ENCODE measurements at places on chromosomes 16 and 17.

DNA sequence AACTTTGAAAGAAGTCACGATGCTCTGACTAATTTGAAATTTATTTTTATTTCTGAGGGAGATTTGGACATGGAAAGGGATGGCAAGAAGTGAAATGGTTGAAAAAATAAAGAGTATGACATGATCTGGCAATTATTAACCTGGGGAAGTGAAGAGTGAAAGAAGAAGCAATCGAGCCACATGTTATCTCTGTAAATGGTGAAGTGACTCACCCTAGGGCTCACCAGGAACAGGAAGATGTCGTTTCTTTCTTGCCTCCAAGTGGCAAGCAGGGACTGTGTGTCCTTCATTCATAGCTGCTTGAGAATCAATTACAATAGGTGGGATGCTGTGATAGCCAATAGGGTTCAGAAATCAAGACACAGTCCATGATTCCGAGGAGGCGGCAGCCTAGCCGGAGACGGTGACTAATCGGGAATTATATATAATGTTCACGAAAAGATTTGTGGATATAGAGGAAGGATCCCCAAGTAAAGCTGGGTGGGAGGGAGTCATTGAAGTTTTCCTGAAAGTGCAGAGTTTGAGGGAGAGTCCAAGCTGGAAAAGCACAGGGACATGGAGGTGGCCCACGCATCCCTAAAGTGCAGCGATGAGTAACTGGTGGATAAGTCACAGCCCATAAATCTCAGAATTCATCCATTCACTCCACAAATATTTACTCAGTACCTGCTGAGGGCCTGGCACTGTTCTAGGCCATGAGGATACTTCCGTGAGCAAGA, 18.2 kb upstream of the KRT20 start:
- DNase-seq: no peak

DNA sequence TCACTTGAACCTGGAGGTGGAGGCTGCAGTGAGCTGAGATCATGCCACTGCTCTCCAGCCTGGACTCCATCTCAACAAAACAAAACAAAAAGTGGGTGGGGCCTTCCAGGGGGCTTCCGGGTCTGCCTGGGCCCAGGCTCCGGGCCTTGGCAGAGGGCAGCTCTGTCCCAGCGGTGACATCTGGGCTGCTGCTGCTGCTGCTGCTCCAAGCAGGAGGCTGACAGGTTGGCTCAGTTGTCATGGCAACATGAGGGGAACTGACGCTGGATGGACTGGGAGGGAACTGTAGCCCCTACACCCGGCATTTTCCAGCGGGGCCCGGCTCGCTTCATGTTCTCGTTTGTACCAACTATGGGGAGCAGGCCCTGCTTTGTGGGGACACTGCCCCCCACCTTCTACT, 4.0 kb downstream of the BAIAP3 start:
- no peak for DNase-seq

DNA sequence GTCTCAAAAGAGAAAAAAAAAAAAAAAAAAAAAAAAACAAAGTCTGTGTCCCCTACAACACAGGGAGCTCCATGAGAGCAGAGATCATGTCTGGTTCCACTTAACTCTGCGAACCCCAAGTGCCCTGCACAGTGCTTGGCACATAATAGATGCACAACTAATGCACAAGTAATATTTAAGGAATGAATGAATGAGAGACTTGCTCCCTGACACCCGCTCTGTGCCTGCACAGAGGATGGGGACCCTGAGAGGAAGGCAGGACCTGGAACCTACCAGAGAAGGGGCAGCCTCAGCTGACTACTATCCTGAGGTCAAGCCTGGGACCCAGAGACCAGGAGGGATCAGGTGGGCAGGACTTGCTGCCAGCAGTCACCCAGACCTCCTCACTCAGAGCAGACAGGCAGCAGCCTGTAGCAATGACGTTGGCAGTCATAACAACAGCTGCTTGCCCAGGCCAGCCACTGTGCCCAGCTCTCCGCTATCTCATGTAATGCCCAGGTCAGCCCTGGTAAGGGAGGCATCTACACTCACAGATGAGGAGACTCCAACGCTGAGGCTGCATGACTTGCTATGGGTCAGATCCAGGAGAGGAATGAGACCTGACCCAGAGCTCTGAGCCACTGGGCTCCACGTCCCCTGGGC, 2.9 kb downstream of the MYO15A start:
- DNase-seq: no peak

DNA sequence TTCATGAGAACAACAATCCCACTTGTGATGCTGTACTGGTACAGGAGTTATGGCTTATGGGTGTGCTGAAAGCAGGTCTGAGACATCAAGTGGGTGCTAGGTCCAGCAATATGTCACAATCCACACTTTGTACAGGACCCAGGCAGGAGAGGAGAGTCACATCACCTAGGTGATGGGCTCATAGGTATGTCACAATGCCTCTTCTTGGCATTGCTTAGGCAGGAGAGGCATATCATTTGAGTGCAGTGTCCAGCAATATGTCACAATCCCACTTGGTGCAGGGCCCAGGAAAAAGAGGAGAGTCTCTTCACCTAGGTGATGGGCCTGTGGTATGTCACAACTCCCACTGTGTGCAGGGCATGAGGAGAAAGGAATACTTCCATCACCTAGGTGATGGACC, 2110.0 kb downstream of the TP53TG3F start:
- DNase-seq: no peak

- no peak for DNase-seq
Measured at GRCh38 chr17:69702078-69702477, 287.6 kb downstream of the MAP2K6 start.

GRCh38 chr16:53131050-53131362, 76.2 kb downstream of the CHD9 start:
- DNase-seq: no peak

DNA sequence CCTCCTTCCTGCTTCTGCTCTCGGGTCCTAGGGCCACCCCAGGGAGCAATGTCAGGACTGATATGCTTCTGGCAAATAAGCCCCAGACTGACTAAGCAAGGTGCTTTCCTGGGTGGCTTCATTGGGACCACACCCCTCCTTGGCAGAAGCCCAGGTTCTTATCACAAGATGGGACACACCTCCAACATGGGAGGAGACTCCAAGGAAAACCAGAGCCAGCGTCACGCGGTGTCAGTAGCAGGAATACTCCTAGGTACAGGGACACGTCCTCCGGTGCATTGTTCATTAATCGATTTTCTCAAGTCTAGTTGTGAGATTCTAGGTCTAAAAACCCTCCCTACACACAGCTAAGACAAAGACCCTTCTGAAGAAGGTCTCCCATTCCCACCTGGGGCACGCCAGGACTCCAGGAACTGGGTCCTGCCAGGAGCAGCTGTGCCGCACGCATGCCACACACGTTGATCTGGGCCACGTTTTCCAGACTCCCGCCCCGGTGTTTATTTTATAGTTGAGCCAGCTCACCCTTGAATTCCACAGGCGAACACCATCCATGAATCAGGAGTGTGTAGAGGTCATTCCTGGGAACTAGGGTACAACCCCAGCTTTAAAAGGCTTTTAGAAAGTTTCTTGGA, 30.8 kb downstream of the FA2H start:
- DNase-seq: no peak

- no peak for DNase-seq
Measured at GRCh38 chr16:85158743-85159178, 46.5 kb upstream of the CIBAR2 start.

DNA sequence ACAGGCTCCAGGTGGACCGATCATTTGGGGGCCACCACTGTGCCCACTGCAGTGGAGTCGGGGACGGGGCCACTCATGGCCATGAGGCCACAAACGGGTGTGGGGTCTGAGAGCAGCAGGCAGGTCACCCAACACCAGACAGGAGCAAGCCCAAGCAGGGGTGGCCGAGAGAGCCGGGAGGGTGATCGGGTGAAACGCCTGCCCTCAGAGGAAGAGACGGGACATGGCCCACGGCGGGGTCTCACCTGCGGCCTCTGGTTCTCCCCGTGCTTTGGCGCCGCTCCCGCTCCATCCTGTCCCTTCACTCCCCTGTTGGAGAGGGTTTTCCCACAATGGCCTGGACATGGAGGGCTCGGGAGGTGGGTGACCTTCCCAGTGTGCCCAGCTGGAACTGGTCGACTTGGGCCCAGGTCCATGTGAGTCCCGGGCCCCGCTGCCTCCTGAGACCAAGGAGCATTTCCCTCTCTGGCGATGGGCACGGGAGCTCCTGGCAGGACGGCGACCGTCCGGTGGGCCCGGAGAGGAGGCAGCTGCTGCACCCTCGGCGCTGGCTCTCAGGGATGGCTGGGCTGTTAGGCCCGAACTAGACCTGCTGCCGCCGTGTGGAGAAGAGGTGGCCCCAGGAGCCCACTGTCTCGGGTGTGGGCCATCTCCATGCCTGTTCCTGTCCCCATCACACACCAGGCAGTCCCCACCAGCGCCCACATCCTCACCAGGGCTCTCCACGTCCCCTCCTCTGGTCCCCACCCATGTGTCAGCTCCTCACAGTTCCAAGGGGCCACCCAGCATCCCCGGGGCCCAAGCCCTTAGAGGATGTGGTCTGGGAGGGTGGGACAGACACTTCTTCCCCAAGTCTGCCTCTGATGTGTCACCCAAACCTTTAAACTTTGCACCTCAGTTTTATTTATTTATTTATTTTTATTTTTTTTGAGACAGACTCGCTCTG, 13.4 kb upstream of the BAHCC1 start:
- no peak for DNase-seq

DNA sequence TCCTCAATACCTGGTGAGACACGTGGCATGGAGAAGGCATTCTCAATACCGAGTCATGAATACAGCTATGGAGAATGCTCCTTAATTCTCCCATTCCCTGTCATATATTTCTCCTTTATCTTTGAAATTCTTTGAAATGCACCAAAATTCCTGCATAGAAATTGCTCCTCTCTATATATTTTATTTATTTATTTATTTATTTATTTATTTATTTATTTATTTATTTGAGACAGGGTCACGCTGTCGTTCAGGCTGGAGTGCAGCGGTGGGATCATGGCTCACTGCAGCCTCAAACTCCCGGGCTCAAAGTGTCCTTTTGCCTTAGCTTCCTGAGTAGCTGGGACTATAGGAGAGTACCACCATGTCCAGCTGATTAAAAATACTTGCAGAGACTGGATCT, 190.3 kb upstream of the MAF start:
- no peak for DNase-seq

- peak; percentile 88 for DNase-seq
Measured at GRCh38 chr16:51982715-51983680, 563.9 kb downstream of the TOX3 start.

DNA sequence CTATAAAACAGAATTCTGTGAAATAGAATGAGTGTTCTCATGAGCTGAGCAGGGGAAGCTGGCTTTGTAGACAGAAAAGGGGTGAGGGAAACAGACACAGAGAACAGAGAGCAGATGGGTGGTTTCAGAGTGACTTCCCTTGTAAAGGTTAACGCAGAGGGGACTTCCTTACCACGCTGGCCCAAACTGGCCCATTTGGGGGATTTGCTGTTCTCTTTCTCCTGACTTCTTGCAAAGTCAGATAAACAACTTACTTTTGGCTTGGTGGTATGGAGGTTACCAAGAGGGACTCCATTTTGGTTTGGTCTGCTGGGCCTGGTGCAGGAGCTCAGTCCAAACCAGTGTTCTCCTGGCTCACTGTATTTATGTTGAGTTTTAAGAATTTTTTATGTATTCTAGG, 48.4 kb downstream of the SEC14L1 start:
- no peak for DNase-seq

DNA sequence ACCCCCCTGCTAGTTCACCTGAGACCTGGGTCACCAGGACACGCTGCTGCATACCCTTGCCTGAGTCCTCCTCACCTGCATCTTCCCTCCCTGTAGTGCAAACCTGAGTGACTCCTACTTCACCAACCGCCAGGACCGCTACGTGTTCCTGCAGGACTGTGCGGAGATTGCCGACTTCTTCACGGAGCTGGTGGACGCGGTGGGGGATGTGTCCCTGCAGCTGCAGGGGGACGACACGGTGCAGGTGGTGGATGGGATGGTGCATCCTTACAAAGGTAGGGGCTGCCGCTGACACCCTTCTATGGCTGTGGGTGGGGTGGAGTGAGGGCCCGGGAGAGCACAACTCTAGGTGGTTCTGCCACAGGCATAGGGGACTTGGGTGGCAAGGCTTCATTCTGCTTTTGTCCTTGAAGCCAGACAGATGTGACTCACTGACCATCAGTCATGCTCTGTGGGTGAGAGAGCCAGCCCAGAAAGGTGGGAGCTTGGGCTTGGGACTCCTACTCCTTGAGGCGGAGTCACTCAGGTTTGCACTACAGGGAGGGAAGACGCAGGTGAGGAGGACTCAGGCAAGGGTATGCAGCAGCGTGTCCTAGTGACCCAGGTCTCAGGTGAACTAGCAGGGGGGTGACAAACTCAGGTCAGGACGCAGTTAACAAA, 22.3 kb downstream of the PGS1 start:
- DNase-seq: no peak

- peak; percentile 36 for DNase-seq
Measured at GRCh38 chr16:87324411-87325275, 7.5 kb upstream of the C16orf95 start.

DNA sequence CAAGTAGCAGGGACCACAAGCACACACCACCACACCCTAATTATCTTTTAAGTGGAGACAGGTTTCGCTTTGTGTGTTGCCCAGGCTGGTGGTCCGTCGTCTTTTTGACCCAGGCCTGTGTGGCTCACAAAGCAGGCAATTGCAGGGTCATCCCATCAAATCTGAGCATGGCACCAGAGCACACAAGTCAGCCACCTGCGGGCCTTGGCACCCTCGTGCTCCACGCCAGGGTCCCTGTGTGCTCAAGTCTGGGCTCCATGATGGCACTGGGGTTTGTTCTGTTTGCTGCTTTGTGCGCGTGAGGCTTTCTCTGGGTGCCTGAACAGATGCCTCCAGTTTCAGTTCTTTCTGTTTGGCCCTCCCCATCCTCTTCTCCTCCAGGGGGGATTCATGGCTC, 2.4 kb upstream of the CAPN15 start:
- no peak for DNase-seq

DNA sequence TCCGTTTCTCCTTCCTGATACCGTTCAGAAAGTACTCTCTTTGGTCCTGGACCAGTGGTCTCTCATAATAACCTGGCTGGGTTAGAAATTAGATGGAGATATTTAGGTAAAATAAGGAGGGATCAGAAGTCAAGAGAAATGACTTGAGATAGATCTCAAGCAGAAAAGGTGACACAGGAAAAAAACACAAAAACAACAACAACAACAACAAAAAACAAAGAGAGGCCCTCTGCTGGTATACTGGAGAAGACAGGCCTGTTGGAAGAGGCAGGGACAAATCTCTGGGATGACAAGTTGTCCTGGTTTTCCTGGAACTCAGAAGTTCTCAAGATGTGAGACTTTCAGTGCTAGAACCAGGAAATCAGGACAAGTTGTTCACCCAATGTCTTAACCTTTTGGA, 430.5 kb downstream of the SHISA9 start:
- no peak for DNase-seq

GRCh38 chr17:1423456-1424135, 23.6 kb upstream of the YWHAE start:
- no peak for DNase-seq
